IPS DF 6.9 (cell line): ENCODE measurements at places on chromosomes 4 and X.

DNA sequence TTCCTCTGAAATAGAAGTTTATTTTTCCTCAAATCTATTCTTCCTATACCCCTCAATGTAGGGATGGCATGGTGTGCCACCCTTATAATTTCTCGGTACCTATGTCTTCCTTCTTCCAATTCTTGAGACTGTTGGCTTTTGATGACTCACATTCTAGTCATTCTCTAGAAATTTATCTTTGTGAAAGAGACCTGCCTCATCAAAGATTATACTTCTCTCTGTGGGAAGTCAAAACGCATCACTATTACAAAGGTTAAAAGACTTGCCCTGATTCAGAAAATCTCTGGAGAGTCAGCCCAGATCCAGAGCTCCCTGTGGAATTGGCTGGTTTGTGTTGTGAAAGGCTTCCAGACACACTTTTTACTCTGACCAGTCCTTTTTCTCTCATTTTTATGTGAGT is 65.9 kb upstream of the FSTL5 start:
- DNase-seq: no peak

GRCh38 chr4:71251261-71251660 is 87.6 kb upstream of the SLC4A4 start:
- no peak for DNase-seq

DNA sequence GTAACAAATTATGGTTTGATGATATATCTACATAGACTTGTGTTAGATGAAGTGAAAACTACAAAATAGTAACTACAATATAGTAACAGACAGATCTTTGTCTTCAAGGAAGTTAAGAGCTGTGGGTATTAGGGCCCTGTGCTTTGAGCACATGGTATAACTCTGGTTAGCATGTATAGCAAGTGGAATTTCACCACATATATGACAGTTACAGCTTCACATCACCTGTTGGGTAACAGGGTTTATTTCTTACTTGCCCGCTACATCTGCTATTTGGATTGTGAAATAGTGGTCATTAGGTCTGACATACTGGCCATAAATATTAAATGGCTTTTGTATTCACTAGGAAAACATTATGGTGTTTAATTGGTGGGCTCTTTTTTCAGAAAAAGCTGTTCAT is 20.2 kb downstream of the OFD1 start:
- no peak for DNase-seq

- DNase-seq: no peak
Observed at GRCh38 chrX:11193035-11193469, 81.9 kb downstream of the HCCS start.

GRCh38 chrX:24870143-24870542 is 145.6 kb downstream of the ARX start:
- no peak for DNase-seq

DNA sequence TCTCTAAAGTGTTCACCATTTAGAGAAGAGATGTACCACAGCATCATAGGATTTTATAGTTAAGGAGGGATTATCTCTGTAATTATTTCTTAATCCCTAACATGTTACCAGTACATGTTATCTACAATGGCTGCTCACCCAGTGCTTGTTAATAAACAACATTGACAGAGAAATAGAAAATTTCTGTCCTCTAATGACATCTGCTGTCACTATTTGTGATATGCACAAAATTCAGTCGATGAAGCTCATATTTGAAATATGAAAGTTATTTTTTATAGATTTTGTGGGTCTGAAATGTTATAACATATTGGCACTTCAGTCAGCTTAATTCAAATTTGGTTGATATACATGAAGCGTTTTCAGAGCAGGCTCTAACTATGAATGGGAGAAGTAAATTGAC is 48.8 kb upstream of the GRXCR1 start:
- no peak for DNase-seq

- no peak for DNase-seq
Observed at GRCh38 chr4:72974694-72975487, 94.6 kb downstream of the COX18 start.

GRCh38 chrX:69366183-69366582 is 137.9 kb upstream of the NALF2 start:
- no peak for DNase-seq

DNA sequence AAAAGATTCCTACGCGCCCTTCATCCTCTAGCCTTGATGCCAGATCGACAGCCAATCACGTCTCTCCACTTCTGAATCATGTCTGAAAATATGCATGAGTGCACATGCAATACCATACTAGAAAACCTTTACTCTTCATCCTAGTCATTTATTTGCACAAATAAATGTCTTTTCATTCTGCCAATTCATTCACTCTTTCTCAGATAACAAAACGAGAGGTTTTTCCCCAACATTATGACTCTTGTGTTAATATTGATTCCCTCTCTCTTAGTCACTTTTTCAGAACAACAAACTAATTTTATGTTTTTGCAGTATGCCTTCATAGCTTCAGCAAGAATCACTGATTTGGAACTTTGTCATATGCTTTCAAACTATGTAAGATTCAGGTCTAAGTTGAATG is 549.4 kb upstream of the GALNT7 start:
- DNase-seq: no peak

GRCh38 chr4:106253364-106254129 is 62.5 kb downstream of the TBCK start:
- DNase-seq: no peak

- no peak for DNase-seq
Observed at GRCh38 chr4:73099143-73099542, 29.6 kb upstream of the COX18 start.

GRCh38 chrX:150647331-150647730 is 45.9 kb upstream of the MTMR1 start:
- no peak for DNase-seq

DNA sequence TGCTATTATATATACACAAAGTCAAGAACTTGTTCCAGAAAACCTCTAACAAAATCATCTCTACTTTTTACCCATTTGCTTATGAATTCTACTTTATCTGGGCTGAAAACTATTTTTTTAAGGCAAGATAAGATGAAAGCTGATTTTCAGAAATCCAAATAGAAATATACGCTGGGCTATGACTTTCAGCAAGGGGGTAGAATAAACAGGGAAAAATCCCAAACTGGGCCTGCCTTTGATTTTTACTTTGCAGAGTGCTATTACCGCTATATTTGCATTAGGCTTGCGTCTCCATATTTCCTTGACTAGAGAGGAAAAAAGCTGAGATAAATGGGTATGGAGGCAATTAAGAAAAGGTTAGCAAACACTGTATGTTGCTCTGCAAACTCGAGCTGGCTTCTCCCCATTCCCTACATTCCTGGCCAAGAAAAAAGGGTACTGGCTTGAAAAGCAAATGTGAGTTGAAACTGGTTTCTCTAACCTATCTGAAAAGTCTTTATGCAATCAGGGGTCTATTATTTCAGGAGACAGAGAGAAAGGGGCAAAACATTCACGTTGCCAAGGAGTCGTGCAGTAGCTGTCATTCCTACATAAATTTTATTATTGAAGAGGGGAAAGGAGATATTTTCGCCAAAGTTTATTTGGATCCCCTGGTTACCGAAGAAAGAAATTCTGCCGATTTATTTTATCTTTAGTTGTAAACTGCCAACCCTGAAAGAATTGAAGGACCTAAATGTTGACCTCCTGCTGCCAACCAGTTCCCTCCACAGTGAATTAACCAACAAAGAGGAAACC is 2.2 kb downstream of the TMEM47 start:
- DNase-seq: no peak

DNA sequence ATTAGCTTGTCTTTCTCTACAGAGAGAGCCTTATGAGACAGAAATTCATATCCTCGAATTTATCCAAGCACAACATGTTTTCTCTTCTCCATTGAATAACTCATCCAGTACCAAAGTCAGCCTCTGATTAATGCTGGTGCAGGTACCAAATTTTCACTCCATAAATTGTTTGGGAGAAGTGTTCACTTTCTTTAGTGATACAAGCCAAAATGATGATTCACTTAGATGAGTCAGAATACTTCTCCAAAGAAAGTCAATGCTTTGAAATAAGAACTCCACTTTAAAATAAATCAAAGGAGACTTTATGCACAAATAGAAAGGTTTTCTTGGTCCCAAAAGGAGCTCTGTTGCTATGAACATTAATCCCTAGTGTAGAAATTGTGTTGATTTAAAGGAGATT is 60.2 kb downstream of the MAOB start:
- DNase-seq: no peak

GRCh38 chr4:186920992-186921391 is 197.3 kb upstream of the FAT1 start:
- DNase-seq: no peak

DNA sequence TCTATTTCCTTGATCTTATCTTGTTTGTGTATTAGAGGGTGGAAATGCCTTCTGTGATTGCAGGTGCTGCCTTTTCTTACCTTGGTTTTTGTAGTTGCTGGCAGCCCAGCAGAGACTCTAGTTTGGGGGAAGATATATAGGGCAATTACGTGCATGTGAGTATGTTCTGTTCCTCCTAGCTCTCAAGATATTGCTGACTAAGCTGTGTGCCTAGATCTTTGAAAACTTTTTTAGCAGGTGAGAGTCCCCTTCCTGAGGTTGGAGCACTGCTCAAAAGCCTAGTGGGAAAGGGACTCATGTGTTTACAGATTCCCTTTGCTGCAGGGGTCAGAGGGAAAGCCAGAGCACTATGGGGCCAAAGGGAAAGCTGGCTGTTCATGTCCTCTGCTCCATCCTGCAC is 136.1 kb downstream of the VSIG4 start:
- no peak for DNase-seq

DNA sequence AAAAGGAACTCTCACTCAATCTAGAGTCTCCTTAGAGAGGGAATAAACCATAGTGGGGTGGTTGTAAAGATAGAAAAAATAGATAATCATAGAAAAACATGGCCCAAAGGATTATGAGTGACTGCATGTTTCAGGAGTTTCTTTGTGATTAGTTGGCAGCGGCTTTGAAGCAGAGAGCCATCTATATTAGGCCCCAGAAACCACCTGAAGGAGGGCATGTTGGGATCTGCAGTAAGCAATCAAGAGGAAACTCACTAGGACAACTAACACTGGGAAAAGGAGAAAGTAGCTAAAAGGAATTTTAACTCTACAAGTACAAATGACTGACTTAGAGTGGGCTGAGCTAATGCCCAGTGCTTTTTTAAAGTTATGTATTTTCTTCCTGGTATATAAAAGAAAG is 269.2 kb upstream of the NRK start:
- no peak for DNase-seq

- no peak for DNase-seq
Observed at GRCh38 chr4:52376132-52376704, 282.9 kb downstream of the USP46 start.

GRCh38 chr4:32858361-32858760 is 2138.2 kb downstream of the PCDH7 start:
- no peak for DNase-seq

DNA sequence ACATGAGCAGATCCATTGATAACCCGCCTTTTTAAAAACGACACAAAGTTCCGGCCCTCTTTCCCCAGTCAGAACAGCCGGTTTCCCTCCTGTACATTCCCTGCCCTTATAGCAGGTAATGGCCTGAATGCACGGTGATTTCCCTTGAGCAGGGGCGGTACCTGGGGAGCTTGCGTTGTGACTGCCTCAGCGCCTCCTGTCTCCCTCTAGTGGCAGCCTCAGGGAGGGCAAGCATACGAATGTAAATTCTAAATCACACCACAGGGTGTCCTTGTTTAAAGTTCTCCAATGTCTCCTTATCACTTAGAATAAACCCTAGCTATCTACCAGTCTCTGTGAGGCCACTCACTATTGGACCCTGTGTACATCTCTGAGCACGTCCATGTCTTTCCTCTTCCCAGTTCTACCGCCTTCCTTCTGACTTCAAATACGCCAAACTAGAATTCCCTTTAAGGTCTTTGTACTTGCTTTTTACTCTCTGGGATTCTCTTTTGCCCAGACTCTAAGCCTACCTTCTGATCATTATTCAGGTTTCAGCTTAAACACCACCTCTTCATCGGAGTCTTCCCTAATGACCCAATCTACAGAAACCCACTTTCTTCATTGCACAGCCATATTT is 18.4 kb upstream of the LDB2 start:
- DNase-seq: peak; percentile 88

DNA sequence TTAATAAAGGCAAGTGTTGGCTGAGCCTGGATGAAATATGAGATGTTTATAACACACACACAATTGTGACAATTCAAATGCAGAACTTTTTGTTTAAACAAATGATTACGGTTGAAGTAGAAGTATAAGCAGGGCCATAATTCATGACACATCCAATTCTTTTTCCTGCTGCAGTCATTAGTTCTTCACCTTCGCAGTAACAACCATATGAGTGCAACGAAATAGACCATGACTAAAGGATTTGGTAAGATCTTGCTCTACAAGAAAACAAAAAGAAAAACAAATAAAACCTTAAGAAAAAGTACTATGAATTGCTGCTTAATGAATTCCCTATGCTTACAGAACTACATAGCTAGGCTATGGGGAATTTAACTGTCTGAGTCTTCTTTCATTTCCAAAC is 13.9 kb upstream of the BMPR1B start:
- no peak for DNase-seq

- DNase-seq: no peak
Observed at GRCh38 chr4:167100120-167100519, 134.2 kb downstream of the SPOCK3 start.
